ENCODE measurements at places on chromosomes 5 and 9.

DNA sequence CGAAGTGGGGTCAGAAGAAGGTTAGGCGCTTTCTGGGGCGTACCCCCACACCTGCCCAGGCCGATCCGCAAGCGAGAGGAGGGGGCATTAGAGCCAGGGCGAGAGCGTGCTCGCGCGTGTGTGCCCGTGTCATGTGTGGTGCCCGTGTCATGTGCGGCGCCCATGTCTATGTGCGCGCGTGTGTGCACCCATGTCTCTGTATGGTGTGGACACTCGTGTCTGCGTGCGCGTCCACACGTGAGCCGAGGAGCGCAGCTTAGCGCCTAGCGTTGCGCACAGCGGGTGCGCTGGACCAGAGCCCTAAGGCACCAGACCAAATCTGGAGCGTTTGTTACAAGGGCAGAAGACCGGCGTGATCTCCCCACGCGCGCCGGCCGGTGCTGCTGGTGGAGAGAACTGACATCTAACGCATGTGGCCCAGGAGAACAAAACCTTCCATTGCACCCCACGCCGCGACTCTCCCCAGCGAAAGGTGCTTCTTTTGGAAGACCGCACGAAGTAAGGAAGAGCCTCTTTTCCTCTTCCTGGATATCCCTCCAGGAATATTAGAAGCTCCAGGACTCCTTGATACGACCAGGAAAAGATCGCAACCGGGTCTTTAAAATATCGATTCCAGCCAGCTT lies 644 bp downstream of the NIM1K start:
- no peak for DNase-seq

DNA sequence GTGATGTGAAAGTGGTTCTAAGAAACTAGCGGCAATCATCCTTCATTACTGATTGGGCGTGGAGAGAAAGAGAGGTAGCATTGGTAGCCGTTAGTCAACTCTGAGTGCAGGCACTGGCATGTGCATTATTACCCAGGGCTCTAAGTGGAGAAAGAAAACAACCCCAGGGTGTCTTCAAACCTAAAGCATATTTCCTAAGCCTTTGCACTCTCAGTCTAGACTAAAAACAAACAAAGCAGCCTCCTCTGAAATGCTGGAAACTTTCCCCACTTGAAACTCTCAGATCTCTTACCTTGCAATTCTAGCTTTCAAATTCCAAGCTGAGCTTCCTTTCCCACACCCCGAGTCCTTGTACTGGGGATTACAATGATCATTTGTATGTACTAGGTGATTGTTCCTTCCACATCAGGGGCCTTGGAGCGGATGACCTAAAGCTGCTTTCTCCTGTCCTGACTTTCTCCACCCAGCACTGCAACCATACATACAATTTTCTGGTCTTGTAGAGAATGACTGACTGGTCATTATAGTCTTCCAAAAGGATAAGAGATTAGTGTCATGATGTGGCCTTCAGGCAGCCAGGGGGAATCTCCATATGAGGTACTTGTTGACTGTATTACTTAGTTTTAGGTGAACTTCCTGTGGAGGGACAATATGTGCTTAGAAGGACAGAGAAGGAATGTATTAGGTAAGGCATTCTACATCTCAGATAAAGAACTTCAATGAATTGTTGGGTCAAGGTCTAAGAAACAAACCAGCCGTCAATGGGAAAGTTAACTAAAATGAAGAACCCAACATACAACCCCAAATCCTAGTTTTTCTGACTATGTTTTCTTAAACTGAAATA lies 98.3 kb upstream of the CDKN2B start:
- no peak for DNase-seq

DNA sequence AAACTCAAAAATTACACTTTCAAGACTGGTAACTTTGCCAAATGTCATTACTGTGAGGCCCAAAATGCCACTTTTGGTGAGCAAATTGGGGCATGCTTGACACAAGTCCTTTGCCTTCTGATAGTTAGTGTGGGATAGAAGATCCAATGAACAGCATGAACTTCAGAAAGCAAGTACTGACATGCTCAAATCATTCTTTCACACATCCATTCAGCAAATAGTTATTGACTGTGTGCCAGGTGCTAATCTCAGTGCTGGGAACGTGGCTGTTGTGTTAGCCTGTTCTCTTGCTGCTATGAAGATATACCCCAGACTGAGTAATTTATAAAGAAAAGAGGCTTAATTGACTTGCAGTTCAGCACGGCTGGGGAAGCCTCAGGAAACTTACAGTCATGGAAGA lies 247.0 kb downstream of the CHSY3 start:
- no peak for DNase-seq

GRCh38 chr5:67493676-67494075 lies 297.1 kb upstream of the CD180 start:
- no peak for DNase-seq

DNA sequence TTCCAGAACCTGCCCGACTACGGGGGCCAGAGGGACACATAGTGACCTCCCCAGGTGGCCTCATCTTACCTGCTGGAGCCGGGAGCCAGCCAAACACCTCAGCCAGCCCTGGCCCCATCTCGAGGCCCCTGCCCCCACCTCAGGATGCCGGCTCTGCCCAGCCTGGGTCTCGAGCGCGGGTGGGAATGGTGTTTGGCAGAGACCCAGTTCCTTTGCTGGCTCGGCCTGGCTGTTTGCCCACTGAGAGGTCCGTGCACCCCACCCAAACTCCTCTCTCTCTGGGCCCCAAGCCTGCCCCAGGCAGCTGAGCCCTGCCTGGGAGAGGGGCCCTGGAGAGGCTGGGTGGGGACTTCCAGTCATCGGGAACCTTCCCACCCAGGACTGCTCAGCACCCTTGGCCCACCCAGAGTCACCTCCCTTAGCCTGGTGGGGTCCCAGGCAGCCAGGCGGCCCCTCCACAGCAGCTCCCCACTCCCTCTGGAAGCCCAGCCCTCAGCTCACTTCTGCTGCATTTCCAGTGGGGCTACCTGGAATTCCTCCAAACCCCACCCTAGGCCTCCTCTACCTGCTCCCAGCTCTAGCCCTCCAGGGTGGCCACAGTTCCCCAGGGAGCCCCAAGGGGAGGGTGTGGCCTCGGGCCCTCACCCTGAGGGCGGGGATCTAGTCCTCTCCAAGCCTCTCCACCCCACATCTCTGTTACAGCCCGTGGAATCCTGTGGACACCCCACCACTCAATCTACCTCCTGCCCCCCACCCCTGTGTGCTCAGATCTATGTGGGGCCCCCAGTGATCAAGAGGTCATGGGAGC lies 42.4 kb upstream of the UBAC1 start:
- DNase-seq = no peak

DNA sequence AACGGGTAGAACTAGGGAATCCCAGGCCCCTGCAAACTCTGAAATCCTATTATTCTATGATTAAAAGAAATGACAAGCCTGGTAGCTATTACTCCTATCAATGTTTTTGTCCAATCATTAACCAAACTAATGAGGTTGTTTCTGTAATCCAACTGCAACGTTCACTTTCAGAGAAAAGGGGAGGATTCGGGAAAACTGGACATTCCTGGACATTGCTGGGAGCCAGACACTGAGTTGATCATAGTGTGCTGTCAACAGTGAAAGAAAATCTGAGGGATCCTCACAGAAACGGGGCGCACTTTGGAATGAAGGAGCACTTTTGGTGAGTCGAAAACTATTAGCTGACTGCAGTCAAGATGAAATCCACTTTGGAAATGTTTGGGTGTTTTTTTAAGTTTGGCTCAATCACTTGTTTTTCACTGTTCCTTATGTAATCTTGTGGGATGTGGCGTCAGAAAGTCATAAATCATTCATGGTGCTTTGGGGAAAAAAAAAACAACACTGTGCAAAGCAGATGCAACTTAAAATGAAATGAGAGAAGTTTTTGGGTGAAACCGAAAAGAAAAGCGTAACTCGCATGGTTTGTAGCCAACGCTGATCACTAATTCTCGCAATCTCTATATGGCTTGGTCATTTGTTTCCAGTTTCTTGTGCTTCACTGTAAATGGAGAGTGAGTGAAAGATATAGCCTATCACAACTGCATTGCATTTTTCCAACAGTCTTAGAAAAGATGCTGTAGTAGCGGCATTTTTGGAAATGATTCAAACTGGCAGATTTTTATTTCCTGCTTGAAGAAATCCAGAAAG lies 51.2 kb upstream of the ADRA1B start:
- no peak for DNase-seq
